Natural killer cell (primary cell): ENCODE measurements at places on chromosomes 5 and 9. TPM values are rescaled to one million over a fixed set of nuclear protein-coding genes. Genes with fewer than 3 reads are reported as not detected.
A peak's percentile ranks its signal among the peaks of the same experiment; 100 is the strongest.

The ZNF883 gene
- total RNA-seq, result 1.4 TPM

DNA sequence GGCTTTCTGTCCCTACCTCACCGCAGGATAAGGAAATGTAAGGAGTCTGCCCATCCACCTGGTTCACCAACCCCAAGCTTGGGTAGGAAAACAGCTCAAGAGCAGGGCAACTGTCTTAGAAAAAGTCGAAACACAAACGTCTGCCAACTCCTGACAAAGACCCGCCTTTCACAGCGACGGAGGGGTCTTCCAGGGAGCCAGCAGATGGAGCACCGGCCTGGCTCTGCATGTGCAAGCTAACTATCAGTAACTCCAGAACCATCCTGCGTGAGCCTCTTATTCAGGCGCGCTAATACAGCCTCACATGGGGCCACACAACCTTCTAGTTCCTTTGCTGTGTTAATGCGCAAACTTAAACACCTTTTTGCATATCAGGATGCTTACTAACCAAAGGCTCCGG is 26.9 kb downstream of the CAMSAP1 start:
- DNase-seq, result no peak

DNA sequence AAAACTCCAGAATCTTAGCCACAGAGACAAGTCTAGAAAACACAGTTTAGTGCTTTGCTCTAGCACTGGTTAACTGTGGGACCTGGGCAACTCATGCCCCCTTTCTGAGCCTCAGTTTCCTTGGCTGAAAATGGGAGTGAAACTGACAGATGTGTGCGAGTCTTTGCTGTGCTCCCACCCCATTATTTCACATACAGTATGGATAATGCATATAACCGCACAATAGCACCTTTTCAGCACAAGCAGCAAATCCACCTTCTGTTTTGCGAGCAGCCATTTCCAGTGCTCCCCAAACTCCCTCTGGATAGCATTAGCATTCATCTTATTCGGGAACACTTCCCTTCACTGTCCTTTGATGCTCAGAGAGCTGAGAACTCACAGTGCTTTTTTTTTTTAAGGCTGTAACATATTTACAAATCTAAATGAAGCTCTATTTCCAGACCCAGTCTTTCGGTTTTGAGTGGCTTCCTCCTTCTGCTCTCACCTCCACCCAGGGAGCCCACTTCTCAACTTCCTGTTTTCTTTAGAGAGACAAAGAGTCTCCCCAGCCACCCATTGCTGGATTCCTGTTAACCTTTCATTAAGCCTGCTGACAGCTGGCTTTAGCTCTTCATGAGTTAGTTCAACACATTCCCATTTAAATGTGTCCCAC is 49.2 kb downstream of the TIMD4 start:
- DNase-seq, result no peak

DNA sequence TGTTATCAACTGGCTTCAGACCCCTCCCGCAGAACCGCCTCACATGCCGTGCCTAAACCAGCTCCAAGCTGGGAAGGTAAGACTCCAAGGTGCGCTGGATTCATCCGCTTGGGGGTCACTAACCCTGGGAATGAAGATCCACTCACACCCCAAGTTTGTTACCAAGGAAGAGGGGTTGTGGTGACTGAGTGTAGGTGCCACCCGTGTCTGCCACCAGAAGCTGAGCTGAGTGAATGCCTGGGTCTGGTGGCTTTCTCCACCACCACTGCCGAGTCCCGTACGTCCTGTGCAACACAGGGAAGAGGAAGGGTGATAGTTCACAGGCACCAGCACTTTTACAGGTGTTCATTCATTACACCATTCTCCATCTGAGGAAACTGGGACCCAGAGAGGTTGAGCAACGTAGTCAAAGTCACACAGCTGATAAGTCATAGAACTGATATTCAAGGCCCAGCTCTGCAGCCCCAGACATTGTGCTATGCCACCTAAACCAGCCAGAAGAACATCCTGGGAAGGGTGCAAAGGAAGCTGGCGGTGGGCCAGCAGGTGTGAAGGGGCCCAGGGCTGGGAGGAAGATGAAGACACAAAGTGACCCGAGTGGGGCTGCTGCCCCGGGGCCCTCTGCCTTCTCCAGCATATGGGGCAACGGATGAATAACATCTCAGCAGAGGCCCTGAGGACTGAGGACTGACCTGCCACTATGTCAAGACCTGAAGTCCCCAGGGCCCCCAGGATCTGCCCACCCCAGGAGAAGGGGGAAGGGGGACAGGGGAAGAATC is 70.9 kb upstream of the PPP1R26 start:
- no peak for DNase-seq

DNA sequence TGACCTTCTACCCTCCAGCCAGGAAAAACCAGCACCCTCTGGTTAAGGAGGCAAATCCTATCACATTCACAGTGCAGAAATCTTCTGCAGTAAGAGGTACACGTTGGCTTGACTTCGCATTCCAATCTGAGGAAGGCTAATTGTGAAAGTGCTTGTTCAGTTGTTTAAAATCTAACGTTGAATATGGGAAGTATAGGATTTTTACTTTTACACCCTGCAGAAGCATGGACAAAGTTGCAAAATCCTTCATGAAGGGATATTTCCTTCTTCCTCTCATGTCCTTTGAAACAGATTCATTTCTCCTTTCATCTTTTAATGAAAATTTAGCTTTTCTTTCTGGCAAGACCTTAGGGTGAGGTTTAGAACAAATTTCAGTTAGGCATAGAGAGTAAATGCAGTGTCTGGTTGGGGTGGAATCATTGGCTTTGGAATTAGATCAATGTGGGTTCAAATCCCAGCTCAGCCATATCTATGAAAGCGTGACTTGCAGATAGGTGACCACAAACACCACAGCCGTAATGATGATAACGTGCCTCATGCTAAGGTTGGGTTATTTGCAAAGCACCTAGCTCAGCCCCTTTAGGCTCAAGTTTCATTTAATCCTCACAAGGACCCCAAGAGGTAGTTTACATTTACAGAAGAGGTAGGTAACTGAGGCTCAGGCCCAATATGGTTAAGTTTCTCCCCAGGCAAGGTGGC is 42.2 kb upstream of the C5orf58 start:
- no peak for DNase-seq

DNA sequence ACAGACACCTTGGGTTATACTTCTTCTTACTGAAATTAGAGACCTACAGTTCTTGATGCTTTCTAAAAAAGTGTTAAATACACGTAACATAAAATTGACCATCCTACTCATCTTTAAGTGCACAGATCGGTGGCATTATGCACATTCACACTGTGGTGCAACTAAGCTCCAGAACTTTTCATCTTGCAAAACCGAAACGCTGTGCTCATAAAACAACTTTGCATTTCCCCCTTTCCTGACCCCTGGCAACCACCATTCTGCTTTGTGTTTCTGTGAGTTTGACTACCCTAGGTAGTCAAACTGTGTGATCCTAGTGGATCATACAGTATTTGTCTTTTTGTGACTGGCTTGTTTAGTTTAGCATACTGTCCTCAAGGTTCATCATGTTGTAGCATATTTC is 3.9 kb downstream of the MVB12B start:
- DNase-seq, result no peak

The TRIM7 gene
- total RNA-seq, result not detected

The TMC1 gene
- not detected for total RNA-seq

GRCh38 chr9:114291064-114291474 is 31.8 kb upstream of the ORM1 start:
- peak; percentile 62 for DNase-seq

- no peak for DNase-seq
Observed at GRCh38 chr5:131993676-131994075, 17.8 kb downstream of the ACSL6 start.

The SEMA6A gene
- not detected for total RNA-seq

- DNase-seq, result peak; percentile 16
Observed at GRCh38 chr9:73683862-73684591, 532.4 kb downstream of the ANXA1 start.

GRCh38 chr5:177545487-177546257 is 8.7 kb downstream of the FAM193B start:
- DNase-seq, result no peak

DNA sequence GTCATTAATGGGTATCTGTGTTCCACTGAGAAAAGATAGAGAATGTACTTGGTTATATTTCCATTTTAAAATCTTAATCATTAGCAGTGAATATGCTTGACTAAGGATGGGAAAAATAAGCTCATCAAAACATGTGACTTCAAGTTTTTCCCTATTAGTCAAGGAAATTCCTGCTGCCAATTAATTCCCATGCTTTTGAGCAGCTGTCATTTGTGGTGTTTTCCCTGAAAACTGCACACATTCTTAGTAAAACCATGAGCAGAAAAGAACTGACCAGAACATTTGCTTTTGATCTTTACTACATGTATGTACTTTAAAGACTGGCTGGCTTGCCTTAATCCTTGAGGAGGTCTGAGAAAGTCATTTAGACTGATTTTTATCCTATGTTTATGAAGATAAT is 75.2 kb downstream of the AOPEP start:
- no peak for DNase-seq

- no peak for DNase-seq
Observed at GRCh38 chr5:96297290-96297689, 135.8 kb downstream of the PCSK1 start.

The NUTM2G gene
- not detected for total RNA-seq

GRCh38 chr5:28077291-28078240 is 1039.2 kb upstream of the CDH9 start:
- DNase-seq, result no peak

DNA sequence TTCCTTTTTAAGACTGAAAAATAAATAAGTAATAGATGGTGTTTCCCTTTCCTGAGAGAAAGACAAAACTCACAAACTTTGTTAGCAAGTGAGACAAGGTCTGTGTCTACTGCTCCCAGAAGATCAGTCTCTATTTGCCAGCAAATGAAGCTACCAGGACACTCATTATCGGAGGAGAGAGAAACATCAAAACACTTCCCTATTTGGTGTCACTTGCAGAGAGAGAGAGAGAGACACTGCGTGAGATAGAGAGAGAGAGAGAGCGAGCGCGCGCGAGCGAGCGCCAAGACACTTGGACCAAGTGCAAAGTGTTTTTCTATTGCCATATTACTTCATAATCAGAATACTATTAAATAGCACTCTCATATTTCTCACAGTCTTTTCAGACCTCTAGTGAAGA is 142.7 kb downstream of the KCNN2 start:
- DNase-seq, result no peak

The CARD6 gene
- 5.2 TPM for total RNA-seq

The OGN gene
- not detected for total RNA-seq

The CDKN2A gene
- total RNA-seq, result 3.8 TPM

DNA sequence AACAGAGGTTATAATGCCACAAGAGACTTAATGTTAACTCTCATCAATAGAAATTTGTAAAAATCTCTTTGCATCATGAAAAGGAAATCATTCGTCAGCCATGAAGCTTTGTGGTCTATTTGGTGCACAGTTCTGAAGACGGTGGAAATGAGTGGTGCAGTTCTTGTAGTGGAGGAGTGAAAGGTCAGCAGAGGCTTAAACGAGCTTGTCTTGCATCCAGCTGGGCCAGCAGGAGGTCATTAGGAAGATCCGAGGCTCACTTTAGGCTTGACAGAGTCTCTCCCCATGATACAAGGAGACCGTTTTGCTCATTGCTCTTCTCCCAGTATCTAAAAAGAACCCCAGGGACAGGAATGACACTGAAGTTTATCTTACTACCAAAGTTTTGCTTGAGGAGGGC is 440.8 kb downstream of the BNC2 start:
- DNase-seq, result no peak

GRCh38 chr5:94523018-94523417 is 95.4 kb downstream of the KIAA0825 start:
- no peak for DNase-seq

GRCh38 chr9:113289091-113289490 is 13.6 kb downstream of the PRPF4 start:
- no peak for DNase-seq

GRCh38 chr5:120092649-120093048 is 371.5 kb upstream of the PRR16 start:
- no peak for DNase-seq

- peak; percentile 33 for DNase-seq
Observed at GRCh38 chr9:135701067-135701958, 672 bp upstream of the KCNT1 start.

DNA sequence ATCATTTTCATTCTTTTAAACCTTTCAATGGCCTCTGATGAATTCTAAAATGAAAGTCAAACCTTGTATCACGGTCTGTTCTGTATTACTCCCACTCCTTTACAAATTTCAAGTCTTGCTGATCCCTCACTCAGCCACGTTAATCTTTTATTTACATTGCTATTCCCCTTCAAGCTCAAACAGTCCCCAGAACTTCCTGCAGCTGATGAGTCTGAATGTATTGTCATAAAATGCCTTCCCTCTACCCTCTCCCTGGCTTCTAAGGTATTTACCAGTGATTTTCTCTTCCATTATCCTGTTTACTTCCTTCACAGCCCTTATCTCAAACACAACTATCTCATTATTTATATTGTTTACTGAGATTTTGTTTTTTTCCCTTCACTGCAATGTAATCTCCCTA is 562.3 kb upstream of the C9orf72 start:
- DNase-seq, result no peak

DNA sequence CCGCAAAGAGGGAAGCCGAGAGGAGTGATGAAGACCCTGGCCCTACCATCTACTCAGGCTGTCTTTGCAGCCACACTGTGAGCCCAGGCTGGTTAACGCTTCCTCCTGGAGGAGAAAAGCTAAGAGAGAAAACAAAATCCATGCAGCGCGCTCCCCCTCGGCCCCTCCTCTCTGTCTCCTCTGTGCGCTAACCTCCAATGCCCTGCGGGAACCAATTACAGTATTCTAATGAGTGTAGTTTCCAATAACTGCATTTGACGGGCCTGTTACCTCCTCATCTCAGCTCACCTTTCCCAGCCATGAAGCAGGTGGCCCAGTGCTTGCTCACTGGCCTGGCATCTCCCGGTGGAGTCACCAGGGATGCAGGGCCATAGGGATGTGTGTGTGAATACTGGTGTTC is 565.5 kb downstream of the EBF1 start:
- DNase-seq, result no peak

DNA sequence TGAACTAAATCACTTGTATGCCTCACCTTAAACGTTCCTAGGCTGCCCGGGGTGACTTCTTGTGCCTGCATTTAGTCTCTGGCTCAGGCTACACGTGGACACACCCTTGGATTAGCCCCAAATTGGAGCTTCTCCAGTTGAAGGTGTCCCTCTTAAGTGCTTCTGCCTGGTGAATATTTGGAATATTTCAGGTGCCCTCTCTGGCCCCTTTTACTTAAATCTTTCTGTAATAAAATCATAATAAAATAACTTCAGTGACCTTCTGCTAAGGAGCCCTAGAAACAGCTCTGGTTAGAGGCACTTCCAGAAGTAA is 74.3 kb upstream of the KLF9 start:
- DNase-seq, result no peak

DNA sequence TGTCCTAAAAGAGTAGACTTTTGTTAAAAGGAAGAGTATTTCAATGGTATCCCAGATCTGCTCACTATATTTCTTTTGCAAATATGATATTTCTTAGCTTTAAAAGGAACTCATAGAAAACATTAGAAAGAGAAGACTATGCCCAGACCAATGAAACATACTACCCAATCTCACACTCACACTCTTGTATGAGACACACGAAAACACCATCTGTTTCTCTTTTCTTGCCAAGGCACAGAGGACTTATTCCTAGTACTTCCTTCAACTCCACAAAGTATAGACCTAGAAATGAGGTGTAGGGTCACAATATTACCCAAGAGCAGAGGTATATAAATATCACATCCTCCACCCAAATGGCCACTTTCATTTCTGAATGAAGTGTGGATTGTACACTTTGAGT is 292.4 kb upstream of the ACO1 start:
- no peak for DNase-seq
